IMR-90 (cell line): ENCODE measurements at places on chromosomes 5 and 9. TPM values are rescaled to one million over a fixed set of nuclear protein-coding genes. Genes with fewer than 3 reads are reported as not detected.
A peak's percentile ranks its signal among the peaks of the same experiment; 100 is the strongest.

Gene PRR16
- total RNA-seq = 9.9 and 10.6 TPM in 2 replicates

Gene SPATA6L
- total RNA-seq = 0.18 and 0.28 TPM in 2 replicates

Gene LHX6
- under 0.01 TPM in 2 replicates for total RNA-seq

Gene CEP72
- 2.8 and 2.9 TPM in 2 replicates for total RNA-seq

Gene NUTM2G
- total RNA-seq = not detected in 2 replicates

Gene SPINK7
- total RNA-seq = not detected in 2 replicates

Gene PCDHB9
- total RNA-seq = under 0.01 and 0.18 TPM in 2 replicates

Gene IL7R
- total RNA-seq = 56.9 and 71.7 TPM in 2 replicates

Gene RBM18
- total RNA-seq = 8.1 and 8.4 TPM in 2 replicates

Gene ZNF883
- total RNA-seq = 0.54 and 0.83 TPM in 2 replicates

Gene DRD1
- 0.18 and 0.28 TPM in 2 replicates for total RNA-seq

Gene RIMOC1
- 4.1 and 10.3 TPM in 2 replicates for total RNA-seq

Gene NUTM2F
- not detected in 2 replicates for total RNA-seq

- H3K27ac ChIP-seq = no peak overlapping the region
- DNase-seq = no peak
- peaks cover 7% of the 10 kb centered on the region; the same call in 1 of the 2 replicates for H3K4me1 ChIP-seq
Observed at GRCh38 chr5:159819591-159820411, 96.5 kb upstream of the ADRA1B start.

GRCh38 chr9:81598123-81598497 lies 91.2 kb downstream of the TLE1 start:
- H3K36me3 ChIP-seq = peaks cover 35% of the 10 kb centered on the region
- no peak for DNase-seq
- peaks cover 10% of the 10 kb centered on the region for H3K4me1 ChIP-seq
- no peak overlapping the region for H3K4me3 ChIP-seq

GRCh38 chr5:179373961-179374505 lies 28.8 kb upstream of the ADAMTS2 start:
- no peak overlapping the region for H3K27ac ChIP-seq
- H3K36me3 ChIP-seq = no peaks in the 10 kb centered on the region
- no peak overlapping the region for H3K4me3 ChIP-seq
- no peaks in the 10 kb centered on the region for H3K27me3 ChIP-seq
- DNase-seq = no peak

GRCh38 chr9:35771534-35771933 lies 17.5 kb upstream of the MSMP start:
- no peak overlapping the region for H3K4me3 ChIP-seq
- no peaks in the 10 kb centered on the region for H3K36me3 ChIP-seq
- DNase-seq = no peak
- no peak overlapping the region for H3K27ac ChIP-seq

DNA sequence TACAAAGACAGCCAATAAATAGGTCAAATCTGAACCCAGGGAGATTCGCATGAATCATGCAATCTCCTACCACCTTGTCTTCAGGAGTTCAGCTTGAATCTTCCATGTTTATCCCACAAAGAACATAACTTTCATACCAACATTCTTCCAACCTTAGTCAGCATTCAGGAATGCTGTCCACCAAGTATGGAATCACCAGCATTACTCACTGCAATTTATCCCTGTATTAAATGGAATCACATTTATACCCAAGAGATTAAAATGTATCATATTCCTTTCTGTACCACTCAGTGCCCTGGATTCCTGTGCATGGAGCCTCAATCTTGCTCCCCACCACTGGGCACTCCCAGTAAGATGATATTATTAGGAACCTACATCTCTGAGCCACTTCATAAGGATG lies 162.6 kb downstream of the GLIS3 start:
- peak overlapping the region; percentile 75 for H3K27ac ChIP-seq
- DNase-seq = peak; percentile 97
- no peaks in the 10 kb centered on the region for H3K27me3 ChIP-seq
- no peaks in the 10 kb centered on the region for H3K36me3 ChIP-seq
- H3K4me1 ChIP-seq = peaks cover 23% of the 10 kb centered on the region

DNA sequence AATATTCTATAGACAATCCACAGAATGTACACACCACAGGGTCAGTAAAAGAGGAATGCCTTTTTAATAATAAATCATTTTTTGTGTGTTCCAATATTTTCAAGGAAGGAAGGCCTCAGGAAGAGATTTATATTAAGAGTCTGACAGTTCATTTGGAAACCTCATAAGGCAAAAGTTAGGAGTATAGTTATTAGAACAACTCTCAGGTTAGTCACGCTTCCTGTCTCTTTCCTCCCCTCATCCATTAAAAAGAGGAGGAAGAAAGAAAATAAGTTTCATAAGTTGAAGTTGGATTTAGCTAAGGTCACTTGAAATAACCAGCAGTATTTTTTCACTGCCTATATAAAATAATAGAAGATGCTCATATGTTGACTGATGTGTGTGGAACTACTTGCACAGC lies 863.2 kb downstream of the PTPRD start:
- DNase-seq = no peak
- H3K27ac ChIP-seq = no peak overlapping the region
- H3K36me3 ChIP-seq = no peaks in the 10 kb centered on the region

DNA sequence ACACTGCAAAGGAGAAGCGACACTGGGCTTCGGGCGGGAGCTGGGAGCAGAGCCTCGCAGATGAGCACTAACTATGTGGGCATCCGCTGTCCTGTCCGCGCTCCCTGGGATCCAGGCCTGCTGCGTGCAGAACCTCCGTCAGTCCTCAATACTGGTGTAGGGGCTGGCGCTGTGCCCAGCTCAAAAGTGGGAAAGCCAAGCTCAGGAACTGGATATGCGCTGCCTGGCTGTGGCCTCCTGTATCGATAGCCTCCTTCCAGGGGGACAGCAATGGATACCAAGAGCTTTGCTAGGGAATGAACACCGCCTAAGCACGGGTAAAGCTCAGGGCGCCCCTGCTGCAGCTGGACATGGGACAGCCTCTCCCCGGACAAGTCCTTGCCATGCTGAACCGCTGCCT lies 270.4 kb downstream of the NSG2 start:
- peaks cover 2% of the 10 kb centered on the region; the same call in 1 of the 2 replicates for H3K4me1 ChIP-seq
- H3K36me3 ChIP-seq = no peaks in the 10 kb centered on the region
- peaks cover 15% of the 10 kb centered on the region; the same call in 1 of the 2 replicates for H3K27me3 ChIP-seq
- no peak overlapping the region for H3K27ac ChIP-seq
- DNase-seq = no peak
- H3K4me3 ChIP-seq = no peak overlapping the region

DNA sequence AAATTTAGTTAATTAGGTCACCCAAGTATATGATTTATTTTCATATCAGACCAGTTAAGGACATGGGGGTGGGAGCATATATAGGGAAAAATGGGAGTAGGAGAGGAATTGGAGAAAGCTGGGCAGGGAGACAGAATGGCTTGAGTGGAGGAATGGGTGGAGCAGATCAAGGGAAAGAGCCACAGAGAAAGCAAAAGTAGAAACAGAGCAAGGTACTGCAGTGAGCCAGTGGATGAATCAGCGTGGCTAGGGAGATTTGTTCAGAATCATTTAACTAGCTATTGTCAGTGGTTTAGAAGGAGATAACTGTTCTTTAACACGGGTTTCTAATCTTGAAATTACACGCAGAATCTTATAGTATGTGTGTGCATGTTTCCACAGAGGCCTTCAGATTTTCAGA lies 37.4 kb downstream of the SNX24 start:
- H3K27ac ChIP-seq = no peak overlapping the region
- peak; percentile 55 for DNase-seq
- H3K27me3 ChIP-seq = no peaks in the 10 kb centered on the region
- no peak overlapping the region for H3K4me3 ChIP-seq
- no peaks in the 10 kb centered on the region for H3K36me3 ChIP-seq

- no peak for DNase-seq
- no peaks in the 10 kb centered on the region for H3K27me3 ChIP-seq
- H3K4me1 ChIP-seq = peaks cover 9% of the 10 kb centered on the region
- H3K27ac ChIP-seq = 0 out of 2 replicates have a peak overlapping the region, but pooled peaks have one; percentile 31
Observed at GRCh38 chr9:121318631-121319382, 50.8 kb downstream of the GSN start.

- H3K4me1 ChIP-seq = peaks cover 5% of the 10 kb centered on the region
- peak; percentile 84 for DNase-seq
- no peaks in the 10 kb centered on the region for H3K36me3 ChIP-seq
Observed at GRCh38 chr5:125198270-125198974, 452.0 kb upstream of the ZNF608 start.

DNA sequence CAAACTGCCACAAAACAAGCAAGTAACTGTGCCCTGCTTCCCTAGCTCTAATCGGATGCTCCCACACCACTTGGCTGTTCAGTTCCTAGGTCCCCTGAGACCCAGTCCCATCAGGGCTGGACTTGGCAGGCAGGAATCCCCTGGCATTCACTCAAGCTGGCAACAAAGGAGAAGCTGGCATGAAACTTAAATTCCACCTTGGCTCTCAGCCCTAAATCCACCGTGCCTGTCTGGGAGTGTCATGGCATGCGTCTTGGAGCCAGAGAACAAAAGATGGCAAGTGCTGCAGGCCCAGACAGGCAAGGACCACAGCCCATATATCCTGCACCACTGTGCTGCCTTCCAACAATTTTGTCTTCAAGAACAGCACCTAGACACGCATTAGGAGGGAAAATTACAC lies 38.2 kb downstream of the ETF1 start:
- no peaks in the 10 kb centered on the region for H3K27me3 ChIP-seq
- no peak overlapping the region for H3K4me3 ChIP-seq
- DNase-seq = no peak
- no peak overlapping the region for H3K27ac ChIP-seq

DNA sequence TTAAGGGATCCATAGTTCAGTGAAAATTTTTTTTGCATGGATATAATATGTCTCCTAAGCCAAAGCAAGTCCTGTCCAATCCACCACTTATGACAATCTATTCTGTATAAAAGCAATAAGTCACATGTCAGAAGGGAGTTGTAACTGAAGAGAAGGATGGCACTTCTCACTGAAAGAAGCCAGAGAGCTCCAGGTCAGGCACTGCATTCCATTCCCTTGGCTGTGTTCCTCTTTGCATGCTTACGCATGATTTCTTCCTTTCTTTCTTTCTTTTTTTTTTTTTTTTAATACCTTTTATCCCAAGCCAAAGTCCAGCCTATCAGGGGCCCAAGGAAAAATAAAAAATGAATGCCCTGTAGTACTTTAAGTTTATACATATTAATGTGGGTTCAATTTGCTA lies 39.8 kb downstream of the MAMDC2 start:
- no peak for DNase-seq
- H3K4me1 ChIP-seq = peaks cover 1% of the 10 kb centered on the region; the same call in 1 of the 2 replicates
- H3K4me3 ChIP-seq = no peak overlapping the region

DNA sequence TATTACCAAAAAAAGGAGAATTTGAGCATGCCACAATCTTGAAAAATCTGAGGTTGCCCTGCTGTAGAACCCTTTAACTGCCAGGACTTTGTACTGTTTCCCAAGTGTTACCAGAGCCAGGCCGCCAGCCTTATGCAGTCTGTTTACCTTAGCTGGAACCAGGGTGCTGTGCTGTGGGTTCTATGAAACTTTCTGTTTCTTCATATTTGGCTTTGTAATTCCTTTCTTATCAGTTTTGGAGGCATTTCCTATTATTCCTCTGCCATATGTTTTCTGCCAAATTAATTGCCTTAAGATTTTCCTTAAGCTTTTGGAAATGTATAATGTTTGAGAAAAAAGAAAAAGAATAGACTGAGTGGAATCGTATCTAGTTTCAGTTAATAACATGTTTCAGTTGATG lies 2.1 kb downstream of the S1PR3 start:
- H3K36me3 ChIP-seq = peaks cover 30% of the 10 kb centered on the region
- H3K4me3 ChIP-seq = peak overlapping the region; percentile 9
- H3K4me1 ChIP-seq = peaks cover 17% of the 10 kb centered on the region
- DNase-seq = peak; percentile 38

DNA sequence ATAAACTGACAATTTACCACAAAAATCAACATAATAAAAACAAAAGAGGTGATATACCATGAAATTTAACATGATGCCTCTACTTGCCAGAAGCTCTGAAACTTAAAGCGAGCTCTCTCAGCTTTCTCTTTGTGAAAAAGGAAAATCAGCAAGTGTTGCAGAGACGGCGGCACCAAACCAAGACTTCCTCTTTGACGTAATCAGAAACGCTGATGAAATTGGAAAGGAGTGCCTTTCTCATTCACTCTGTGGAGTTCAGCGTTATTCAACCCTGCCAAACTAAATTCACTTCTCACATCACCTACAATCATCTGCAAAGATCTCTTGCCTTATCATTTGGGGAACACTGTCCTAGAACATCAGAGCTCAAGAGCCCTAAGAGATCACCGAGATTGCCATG lies 32.2 kb downstream of the ANXA6 start:
- peaks cover 83% of the 10 kb centered on the region for H3K36me3 ChIP-seq
- H3K27me3 ChIP-seq = no peaks in the 10 kb centered on the region
- no peak overlapping the region for H3K27ac ChIP-seq
- H3K4me3 ChIP-seq = no peak overlapping the region

DNA sequence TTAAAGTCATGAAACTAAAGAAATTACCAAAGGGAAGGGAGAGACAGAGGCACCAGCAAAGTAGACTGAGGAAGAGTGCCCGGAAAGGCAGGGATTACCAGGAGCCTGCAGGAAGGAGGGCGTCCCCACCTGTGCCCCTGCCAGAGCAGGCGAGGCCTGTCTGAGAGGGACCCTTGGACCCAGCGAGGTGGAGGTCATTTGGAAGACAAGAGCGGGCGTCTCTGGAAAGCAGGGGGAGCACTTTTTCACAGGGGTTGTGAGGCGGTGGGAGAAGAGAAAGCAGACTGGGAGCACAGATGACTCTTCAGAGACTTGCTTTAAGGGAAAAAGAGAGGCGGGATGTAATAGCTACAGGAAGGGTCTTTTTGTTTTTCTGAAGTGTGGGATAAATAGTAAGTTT lies 27.5 kb upstream of the SLC2A8 start:
- no peaks in the 10 kb centered on the region for H3K4me1 ChIP-seq
- H3K36me3 ChIP-seq = no peaks in the 10 kb centered on the region
- no peak overlapping the region for H3K4me3 ChIP-seq
- H3K27me3 ChIP-seq = peaks cover 18% of the 10 kb centered on the region
